ENCODE measurements at places on chromosomes 11 and 22.

GRCh38 chr11:117908959-117909610, 20.1 kb downstream of the TMPRSS13 start:
- DNase-seq = no peak

GRCh38 chr11:46876471-46876870, 30.4 kb upstream of the CKAP5 start:
- DNase-seq = no peak

DNA sequence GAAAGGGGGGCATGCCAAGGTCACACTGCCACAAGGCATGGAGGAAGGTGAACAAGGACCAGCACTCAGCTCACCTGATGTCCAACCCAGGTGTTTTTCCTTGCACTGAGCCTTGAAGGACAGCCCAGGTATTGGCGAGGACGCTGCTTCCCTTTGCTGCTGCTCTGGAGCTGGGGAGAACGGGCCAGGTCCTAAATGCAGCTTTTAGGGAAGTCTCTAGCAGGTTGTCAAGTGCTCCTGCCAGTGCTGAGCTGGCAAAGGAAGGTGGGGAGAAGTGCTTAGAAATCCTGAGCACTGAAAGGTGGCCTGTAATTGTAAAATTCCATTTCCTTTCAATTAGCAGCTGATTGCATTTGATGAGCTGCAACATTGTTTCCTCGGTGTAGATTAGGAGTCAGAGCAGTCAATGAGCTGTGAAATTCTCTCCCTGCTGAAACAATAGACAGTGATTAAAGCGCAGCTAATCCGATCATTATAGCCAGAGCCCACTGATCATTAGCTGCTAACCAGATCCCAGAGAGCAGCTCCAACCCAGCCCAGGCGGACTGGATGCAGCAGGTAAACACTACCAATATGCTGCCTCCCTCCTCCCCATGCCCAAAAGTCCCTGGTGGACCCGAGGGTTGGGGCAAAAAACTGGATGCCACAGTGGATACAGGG, 507.6 kb downstream of the INSC start:
- DNase-seq = no peak

DNA sequence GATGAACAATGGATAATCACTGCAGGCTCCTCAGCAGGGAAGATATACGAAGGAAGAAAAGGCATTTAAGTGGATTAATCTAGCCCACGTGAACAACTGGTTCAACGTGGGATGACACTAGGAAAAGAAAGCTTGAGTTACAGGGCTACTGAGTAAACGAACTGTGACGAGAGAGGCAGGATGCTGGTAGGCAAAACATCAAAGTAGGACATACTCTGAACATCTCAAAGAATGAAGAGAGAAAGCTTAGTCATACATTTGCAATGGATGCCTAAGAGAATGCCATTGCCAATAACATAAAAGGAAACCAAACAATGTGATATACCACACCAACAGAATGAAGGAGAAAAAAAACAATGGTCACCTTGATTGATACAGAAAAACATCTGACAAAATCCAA, 12.9 kb downstream of the USP28 start:
- no peak for DNase-seq

- no peak for DNase-seq
These were observed 592 bp downstream of the EEF1G start for GRCh38 chr11:62573006-62573591.

DNA sequence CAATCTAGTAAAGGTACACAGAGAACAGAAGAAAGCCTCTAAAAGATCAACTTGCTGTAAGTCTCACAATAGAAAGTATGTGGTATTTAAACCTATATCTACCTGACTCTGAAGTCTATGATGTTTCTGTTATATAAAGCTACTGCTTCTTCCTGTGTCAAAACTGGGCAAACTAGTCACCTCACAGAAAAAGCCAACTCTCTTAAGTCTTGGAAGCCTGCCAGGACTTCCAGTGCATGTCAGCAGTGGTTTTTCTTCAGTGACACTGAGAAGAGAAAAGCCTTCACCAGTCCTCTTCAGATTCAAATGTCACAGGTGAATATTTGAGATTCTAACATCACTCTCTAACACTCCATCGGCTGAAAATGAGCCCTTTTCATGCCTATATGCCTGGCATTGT, 808.0 kb downstream of the DLG2 start:
- DNase-seq = no peak

DNA sequence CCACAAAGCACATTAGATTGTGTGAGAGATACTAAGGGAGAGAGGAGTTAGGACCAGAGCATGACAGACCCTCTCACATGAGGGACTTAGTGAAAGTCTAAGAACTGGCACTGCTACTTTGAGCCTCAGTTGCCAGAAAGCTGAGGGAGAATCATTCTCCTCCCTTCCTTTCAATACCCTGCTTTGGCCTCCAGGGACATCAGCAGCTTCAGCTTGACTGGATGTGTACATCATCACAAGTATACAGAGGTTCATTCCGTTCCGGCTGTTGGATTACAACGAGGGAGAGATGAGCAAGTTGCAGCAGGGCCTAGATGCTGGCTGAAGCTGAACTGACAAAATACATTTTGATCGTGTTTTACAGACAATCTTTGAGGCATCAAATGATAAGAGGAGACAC, 15.7 kb upstream of the ANO5 start:
- no peak for DNase-seq

- DNase-seq = peak; percentile 24
These were observed 14.3 kb upstream of the PMM1 start for GRCh38 chr22:41603873-41604332.

DNA sequence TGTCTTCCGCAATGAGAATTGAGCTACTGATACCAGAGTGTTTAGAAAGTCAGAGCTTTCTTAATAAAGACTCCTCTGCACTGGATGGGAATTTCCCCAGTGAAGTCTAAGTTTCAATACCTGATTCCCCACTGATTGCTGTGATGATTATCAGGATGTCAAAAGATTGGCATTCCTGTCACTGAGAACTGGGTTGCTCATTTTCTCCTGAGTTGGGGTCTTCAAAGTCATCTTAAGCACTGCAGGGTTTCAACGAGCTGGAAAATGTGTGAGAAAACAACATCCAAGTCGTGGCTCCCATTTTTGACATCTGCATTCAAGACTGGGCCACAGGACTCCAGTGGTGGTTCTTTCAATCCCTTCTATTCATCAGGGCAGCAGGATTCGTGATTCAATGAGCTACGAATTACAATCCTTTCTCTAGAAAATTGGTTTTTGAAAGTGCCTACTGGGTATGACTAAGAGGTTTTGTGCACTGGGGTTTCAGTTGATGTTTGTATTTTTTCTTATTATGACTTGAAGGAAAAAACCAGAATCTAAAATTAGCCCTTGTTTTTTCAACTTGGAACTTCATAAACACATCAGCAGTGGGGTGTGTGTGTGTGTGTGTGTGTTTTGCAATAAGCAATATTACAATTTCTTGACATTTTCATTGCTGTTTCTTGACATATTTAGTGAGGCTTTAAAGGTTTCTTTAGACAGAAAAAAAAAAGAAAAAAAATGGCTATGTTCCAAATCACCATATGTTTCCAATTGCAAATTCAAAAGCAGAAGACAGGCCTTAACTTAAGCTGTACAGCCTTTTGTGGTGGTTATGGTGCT, 233.0 kb downstream of the FAM76B start:
- DNase-seq = no peak

- DNase-seq = no peak
These were observed 130.6 kb downstream of the ETS1 start for GRCh38 chr11:128456566-128457268.

DNA sequence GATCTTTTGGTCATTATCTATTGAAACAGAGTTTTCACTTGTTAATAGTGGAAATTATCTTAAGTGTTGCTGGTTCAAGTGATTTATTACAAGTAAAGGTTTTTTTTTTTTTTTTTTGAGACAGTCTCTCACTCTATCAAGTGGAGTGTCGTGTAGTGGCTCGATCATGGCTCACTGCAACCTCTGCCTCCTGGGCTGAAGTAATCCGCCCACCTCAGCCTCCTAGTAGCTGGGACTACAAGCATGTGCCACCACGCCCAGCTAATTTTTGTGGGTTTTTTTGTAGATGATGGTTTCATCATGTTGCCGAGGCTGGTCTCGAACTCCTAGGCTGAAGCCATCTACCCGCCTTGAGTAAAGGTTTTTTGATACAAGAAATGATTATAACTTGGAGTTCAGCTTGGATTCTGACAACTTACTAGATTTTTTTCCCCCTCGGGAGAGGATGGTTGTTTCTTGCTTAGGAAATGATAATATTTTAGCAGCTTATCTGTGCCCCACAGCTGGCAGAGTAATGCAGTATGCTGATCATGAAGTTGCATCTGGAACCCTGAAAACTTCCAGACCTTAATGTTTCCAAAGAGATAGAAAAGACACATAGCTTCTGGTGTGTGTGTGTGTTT, 68.9 kb downstream of the MTMR3 start:
- DNase-seq = no peak

DNA sequence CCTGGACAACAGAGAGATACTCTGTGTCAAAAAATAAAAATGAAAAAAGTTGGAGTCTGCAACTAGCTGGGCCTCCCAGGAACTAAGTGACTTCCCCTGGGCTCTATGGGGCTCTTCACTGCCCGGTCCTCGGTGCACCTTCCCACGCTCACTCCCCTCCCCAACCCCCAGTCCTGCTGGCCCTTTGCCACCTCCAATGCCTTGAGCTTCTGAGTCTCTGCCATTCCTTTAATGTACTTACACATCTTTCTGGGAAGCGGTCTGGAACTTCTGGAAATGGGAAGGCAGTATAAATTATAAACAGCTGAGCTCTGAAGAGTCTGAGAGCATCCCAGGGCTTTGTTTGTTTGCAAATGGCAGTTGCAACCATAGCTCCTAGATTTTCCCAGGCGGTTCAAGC, 5.9 kb upstream of the BATF2 start:
- DNase-seq = no peak

GRCh38 chr22:45218976-45219375, 21.7 kb downstream of the KIAA0930 start:
- peak; percentile 18 for DNase-seq

GRCh38 chr11:61691380-61692156, 11.4 kb downstream of the DAGLA start:
- no peak for DNase-seq

- DNase-seq = no peak
These were observed 21.3 kb upstream of the NCF4 start for GRCh38 chr22:36839356-36840073.

- DNase-seq = no peak
These were observed 145.6 kb downstream of the CSNK2A3 start for GRCh38 chr11:11207428-11207827.

- no peak for DNase-seq
These were observed 59.2 kb upstream of the B3GAT1 start for GRCh38 chr11:134471087-134471715.

DNA sequence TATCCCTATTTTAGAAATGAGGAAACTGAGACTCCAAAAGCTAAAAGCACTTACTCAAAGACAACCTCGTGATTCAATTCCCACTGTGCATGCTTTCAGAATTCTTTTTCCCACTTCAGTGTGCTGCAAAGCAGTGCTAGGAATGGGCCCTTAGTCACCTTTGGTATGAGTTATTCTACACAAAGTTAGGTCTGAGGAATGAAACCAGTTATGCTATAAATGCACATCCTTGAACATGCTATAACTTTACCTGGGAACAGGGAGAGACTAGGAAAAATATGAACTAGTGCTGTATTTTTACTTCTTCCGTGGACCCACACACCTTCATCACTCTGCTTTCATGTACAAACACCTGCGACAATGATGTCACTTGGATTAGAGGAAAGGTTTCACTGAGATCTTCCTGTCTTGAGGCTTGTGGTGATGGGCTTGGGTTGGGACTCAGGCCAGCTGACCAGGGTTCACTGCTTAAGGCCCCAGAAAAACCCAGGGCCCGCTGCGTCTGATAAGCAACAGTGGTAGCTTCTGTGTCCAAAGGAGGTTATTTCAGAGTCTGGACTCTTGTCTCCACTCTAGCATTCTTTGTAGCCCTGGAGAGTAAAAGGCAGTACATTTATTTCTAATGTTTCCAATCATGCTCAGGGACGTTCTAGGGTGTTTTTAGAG, 81.6 kb downstream of the ZC3H12C start:
- DNase-seq = no peak

- peak; percentile 92 for DNase-seq
These were observed at the start of the genes KIF18A and METTL15 for GRCh38 chr11:28107750-28108618. Gene KIF18A, minus strand, starts transcription at chr11:28108156. Its CDS starts 10,209 bp downstream, at chr11:28097947. Gene METTL15, plus strand, starts transcription at chr11:28108388. Its CDS starts 4,947 bp downstream, at chr11:28113335.

- DNase-seq = no peak
These were observed at the start of gene OR5M8 for GRCh38 chr11:56491270-56491669. Gene OR5M8, minus strand, starts transcription at chr11:56491370. Its CDS starts 0 bp downstream, at chr11:56491370.

GRCh38 chr22:26364066-26365015, 64.7 kb upstream of the ASPHD2 start:
- DNase-seq = peak; percentile 44

DNA sequence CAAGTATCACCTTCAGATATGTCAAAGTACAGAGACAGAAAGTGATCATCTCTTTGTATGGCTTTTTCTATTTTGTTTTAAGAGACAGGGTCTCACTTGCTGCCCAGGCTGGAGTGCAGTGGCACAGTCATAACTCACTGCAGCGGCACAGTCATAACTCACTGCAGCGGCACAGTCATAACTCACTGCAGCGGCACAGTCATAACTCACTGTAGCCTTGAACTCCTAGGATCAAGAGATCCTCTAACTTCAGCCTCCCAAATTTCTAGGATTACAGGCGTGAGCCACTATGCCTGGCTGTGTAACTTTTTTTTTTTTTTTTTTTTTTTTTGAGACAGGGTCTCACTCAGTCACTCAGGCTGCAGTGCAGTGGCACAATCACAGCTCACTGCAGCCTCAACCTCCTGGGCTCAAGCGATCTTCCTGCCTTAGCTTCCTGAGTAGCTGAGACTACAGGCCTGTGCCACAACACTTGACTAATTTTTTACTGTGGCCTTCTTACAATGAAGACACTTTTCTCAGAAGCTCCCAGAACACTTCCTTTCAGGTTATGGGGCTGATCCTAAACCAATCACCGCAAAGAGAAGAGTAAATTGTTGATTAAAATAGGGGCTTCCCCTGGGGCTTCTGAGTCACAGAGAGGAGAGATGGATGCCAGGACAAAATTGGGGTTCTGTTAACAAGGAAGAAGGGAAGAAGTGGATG, 9.0 kb upstream of the HIKESHI start:
- DNase-seq = peak; percentile 13

DNA sequence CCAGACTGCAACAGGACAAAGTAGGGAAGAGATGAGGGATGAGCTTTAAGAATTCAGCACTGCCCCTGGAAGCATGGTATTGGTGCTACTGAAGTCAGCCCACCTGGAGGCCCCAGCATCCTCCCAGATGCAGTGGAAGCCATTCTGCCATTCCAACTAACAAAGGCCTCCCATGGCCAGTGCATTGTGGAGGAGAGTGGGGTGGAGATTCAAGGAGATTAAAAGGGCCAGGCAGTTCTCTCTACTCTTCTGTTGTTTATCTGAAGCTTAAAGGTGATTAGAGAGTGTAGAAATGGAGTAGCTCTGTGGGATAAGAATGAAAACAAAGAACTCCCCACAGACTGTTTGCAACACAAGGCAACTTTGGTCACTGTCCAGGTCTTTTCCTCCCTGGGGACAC, 24.1 kb upstream of the TSKU start:
- no peak for DNase-seq

DNA sequence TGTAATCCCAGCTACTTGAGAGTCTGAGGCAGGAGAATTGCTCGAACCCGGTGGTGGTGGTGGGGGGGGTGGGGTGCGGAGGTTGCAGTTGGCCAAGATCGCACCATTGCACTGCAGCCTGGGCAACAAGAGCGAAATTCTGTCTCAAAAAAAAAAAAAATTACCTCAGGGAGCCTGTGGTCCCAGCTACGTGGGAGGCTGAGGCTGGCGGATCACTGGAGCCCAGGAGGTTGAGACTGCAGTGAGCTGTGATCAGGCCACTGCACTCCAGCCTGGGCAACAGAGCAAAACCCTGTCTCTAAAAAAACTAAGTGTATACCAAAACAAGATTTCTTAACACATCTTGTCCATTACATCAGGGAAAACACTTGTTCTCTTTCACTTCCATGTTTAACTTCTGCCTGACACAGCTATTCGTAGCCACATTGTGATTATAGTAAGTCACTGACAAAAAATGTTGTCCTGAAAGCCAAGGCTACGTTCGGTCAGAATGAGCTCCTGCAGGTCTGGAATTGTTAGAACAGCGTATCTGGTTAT, 1.4 kb downstream of the TMEM80 start:
- DNase-seq = no peak
